Stimulated activated CD4-positive, alpha-beta T cell treated with anti-CD3 and anti-CD28 coated beads, Interleukin-2, amount 100 ng/mL, for 48 hours (primary cell): ENCODE measurements at places on chromosomes 6 and 20.
A peak's percentile ranks its signal among the peaks of the same experiment; 100 is the strongest.

DNA sequence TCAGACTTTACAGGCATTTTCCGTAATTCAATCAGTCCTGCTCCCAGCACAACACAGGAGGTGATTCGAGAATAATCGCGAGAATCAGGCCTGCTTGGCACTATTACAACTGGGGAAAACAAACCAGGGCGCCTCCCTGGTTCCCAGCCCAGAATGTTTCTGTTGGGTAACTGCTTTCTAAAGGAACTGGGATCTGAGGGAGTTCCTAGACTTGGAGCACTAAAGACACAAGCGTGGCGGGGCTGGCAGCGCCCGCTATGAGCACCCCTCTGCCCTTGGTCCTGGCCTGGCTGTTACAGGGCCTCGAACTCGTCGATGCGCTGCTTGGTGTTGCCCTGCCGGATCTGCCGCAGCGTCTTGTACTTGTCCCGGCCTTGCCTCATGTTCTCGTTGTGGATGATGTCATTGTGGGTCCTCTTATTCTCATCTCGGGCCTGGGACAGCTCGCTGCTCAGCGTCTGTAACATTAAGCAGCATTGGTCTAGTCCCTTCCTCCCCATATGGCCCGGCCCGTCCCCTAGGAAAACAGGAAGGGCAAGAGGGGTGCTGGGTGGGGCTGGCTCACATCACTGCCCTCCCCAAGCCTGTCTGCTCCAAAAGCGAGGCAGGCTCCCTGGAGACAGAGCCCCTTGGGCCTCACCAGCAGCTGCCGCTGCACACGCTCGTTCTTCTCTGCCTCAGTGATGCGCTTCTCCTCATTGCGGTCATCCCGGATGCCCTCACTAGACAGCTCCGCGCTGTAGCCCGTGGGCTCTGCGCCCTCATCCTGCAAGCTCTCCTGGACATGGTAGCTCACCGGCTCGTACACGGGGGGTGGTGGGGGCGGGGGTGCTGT is 52.3 kb downstream of the EZR start:
- no peak for DNase-seq

- no peak for DNase-seq
Observed at GRCh38 chr6:63269470-63269869, 50.3 kb downstream of the LGSN start.

DNA sequence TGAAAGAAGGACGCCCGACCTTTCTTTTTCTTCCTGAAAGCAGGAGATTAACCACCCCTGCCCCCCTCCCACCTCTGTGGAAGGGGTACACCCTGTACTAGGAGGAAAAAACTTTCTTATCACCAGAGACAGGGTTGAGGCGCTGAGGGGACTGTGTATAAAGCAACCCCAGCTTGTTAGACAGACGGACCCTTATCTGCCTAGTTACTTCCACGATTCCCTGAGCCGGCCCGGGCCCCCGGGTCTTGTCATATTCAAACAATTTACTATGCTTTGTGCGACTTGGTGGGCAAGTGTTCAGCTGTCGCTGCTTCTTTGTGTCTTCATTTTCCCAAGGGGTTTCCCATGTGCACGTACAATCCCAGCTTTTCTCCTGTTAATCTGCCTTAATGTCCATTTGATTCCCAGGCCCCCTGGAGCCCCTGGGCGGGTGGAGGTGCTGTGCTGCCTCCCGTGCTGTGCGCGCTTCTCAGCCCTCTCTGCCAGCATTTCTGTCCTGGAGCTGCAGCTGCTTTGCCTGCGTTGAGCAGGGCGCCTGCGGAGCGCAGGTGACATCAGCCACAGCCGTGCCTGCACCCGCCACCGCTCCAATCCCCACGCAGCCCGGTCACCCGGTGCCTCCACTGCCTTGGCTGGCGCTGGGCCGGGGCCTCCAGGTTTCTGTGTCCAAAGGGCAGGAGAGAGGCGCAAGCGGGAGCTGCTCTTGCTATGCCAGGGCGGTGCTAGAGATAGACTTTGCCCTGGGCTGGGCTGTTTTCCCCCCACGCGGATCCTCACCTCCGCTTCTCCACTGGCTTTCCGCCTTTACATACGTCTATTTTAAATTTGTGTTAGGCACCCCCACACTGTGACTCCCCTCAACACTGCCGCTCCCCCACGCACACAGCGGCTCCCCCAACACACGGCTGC is 96.2 kb downstream of the TTLL2 start:
- no peak for DNase-seq

- no peak for DNase-seq
Observed at GRCh38 chr20:32336918-32337347, 21.2 kb upstream of the ASXL1 start.

GRCh38 chr20:31662372-31662854 is 24.7 kb downstream of the COX4I2 start:
- DNase-seq: no peak

DNA sequence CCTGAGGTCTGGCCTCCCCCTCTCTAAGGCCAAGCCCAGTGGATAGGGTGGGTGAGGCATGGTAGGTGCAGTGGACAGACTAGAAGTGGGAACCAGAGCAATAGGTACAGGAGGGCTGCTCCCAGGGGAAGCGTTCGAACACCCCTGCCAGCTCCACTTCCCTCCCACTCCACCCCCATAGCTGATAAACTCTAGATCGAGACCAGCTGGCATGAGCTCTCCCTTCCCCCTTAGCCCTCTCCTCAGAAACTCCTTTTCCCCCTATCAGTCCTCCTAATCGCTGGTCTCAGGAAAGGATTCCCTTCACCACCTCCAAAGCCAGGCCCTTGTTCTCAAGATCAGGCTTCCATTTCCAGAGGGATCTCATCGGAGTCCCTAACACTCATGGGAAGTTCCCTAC is 6.0 kb upstream of the FAM83C start:
- no peak for DNase-seq

GRCh38 chr20:62056377-62056776 is 9.3 kb downstream of the TAF4 start:
- DNase-seq: no peak

GRCh38 chr20:4171538-4172116 is 156.3 kb upstream of the RNF24 start:
- no peak for DNase-seq

DNA sequence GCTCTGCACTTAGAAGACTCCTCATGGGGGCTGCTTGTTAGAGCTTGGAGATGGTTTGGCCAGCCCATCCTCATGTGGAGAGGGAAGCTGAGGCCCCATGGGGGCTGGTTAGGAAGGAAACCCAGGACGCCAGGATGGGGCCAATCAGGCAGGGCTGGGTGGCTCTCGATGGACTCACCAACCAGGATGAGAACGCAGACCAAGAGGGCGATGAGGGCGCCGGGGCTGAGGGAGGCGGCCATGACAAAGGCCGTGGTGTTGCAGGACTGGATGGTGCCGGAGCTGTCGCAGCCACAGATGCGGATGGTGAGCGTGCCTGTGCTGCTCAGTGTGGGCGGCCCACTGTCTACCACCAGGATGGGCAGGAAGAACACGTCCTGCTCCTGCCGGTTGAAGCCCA is 59.7 kb downstream of the CD40 start:
- DNase-seq: no peak

DNA sequence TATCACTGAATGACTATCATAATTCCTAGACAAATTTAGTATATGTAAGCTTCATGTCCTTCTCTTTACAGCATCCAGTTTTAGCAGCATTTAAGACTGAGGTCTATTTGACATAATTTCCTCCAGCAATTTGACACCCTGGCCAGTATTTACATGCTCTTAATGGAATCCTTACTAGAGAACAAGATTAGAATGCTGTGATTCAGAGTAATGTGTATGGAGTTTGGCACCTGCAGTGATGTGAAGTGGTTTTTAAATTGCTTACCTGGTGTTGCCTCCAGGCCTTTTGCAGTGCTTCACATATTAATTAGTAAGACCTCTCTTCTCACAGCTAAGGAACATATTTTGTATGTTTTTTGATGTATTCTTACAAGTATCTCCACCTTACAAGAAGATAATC is 9.8 kb downstream of the NKX2-4 start:
- no peak for DNase-seq

DNA sequence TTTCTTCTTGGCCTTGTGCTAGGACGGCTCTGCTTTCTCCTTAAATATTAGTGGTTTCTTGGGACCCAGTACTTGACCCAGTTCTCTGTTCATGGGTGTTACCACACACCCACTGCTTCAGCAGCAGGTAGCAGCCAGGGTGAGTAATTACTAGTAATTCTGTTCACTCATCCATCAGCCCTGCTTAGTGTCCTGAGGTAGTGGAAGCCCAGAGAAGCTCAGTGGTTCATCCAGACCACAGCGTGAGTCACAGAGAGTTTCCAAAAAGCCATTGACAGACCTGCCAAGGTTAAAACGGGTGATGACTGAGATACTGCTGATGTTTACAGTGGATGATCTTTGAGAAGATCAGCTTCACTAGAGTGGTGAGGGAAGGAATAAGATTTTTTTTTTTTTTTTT is 51.7 kb upstream of the HINT3 start:
- peak; percentile 44 for DNase-seq

DNA sequence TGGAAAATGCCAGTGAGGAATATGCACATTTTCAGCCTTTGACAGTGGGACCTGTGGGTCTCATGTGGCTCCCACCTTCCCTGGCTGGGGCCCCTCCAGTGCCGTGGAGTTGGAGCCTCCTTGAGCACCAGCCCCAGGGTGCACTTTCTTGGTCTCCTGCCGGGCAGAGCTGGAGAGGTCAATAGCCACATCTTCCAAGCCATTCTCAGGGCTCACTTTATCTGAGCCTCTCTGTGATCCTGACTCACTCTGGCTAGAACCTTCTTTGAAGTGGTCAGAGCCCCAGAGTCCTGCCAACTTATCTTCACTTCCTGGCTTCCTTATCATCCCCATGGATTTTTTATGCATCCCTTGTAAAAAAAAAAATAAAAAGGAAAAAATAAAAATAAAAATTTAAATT is 5.7 kb downstream of the VSX1 start:
- DNase-seq: no peak

DNA sequence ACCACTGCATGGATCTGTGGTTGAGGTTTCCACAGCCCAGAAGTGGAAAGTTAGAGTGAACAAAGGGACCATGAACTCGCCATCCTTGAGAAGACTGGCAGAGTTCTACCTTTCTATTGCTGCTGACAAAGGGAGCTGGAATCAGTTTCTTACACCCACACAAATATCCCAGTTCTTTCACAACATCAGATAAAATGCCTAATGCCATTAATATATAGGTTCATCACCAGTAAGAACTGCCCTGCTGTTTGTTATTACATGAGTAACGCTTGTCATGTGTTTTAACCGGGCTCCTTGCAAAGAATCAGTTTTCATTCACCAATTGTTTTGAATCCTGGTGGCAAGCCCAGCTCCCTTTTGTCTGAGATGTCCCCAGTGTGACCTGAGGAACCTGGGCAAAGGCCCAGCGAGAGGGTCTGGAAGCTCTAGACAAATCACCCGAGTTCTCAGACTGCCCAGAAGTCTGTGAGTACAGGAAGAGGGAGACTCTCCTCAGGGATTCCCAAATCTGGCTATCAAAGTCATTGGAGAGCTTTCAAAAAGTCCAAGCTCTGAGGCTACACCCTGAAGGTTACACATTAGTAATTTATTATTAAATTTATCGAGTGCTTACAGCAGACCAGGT is 7.5 kb upstream of the CD164 start:
- no peak for DNase-seq

DNA sequence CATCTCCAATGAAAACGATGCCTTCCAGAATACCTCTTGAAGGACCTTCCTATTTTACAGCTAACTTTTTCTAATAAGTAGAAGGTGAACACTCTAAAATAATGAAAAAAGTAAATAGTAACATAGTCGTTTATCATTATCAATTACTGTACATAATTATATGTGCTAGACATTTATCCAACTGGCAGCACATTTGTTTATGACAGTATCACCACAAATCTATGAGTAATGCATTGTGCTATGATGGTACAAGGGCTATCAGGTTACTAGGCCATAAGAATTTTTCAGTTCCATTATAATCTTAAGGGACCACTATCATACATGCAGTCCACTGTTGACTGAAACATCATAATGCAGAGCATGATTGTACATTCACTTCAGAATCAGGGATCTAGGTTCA is 68.4 kb downstream of the ATG5 start:
- DNase-seq: no peak

DNA sequence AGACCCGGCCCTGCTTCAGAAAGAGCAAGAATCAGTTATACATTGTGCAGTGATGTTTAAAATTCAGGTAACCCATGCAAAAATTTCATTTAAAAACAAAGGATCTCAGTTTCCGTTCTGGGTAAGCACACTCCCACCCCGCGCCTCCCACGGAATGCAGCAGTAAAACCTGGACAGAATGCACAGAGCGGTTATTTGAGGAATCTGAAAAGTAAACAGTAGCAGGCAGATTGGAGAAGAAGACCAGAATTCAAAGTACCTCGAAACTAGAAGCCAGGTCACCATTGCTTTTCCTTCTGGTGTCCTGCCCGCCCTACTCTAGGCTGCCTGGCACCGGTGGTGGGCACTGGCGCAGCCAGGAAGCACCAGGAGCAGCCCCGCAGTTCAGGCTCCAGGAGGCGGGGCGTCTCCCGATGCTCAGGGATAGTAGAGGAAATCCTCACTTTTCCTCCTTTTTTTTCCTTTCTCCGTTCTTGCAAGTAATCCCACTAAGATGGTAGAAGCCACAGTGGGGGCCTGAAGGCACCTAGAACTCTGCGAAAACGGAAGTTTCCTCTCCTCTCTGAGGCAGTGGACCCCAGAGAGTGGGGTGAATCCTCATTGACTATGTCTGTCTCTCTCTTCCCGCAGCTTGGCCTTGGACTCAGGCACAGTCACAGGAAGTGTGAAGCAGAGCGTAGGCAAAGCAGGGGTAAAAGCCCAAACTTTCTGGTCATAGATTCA is 28.3 kb downstream of the METTL24 start:
- no peak for DNase-seq

DNA sequence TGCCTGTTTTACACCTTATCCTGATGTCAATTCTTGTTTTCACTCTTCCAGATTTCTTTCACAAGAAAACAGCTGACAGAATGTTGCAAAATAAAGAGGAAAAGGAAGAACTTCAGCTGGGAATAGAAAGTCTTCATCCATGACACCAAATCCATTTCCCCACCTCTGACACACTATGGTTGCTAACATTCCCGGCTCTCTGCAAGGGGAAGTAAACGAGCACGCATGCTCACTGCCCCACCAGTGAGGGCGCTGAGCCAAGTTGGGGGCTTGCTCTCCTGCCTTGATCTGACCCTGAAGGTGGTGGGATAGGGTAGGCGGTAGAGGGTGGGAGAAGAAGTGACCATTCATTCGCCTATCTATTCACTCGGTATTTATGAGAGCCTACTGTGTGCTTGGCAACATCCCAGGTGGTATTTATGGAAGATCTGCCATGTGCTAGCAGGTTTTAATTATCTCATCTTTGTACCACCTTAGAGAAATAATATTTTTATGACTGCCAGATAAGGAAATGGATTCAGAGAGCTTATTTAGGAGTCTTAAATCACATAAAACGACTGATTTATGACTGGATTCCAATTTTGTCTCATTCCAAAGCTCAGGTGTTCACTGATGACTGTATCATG is 206.2 kb downstream of the FOXC1 start:
- DNase-seq: no peak

DNA sequence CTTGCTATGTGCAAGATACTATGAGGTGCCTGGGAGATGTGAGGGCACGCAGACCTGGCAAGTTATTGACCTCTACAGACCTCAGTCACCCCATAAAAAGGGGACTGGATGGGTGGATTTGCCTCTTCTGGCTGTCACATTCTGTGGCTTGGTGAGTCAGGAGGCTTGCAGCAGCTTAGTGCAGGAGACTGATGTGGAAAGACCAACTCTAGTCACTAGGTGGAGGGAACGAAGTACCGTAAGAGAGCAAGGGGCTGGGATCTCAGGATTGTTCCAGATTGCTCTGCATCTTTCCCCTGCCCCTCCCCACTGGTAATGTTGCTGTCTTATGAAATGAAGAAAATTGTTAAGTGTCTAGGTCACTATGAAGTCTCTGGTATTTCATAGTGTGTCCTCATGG is 3.3 kb downstream of the MAPRE1 start:
- peak; percentile 10 for DNase-seq
